Fibroblast of villous mesenchyme (primary cell): ENCODE measurements at places on chromosomes 12 and 14.
A peak's percentile ranks its signal among the peaks of the same experiment; 100 is the strongest.

- no peak for DNase-seq
Measured at GRCh38 chr12:73308079-73308478, 1035.9 kb downstream of the TRHDE start.

- DNase-seq: no peak
Measured at GRCh38 chr12:62698701-62699101, 232.1 kb downstream of the MON2 start.

GRCh38 chr12:132284071-132284826, 45.1 kb downstream of the GALNT9 start:
- DNase-seq: peak; percentile 12

DNA sequence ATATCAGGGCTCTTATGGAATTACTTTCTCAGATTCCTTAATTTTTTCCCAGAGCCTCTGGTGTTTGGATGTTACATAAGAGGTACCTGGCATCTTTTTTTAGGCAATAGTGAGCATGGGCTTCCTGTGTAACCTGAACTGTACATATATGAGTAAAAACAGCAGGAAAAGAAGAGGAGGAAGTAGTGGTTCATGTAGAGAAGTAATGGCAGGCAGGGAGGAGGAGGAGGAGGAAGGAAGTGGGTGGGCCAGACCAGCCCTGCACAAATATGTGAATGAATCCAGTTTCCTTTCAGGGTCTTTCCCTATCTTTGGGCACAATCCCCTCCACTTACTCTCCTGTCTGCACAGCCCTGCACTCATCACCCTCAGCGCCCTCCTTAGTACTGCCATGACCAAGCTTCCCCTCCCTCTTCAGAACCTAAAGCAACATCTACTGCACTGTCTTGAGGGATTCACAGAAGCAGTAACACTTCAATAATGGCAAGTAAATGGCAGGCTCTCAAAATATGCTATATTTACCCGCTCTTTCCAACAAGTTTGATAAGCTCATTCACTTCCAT, 40.9 kb upstream of the GSG1 start:
- no peak for DNase-seq

DNA sequence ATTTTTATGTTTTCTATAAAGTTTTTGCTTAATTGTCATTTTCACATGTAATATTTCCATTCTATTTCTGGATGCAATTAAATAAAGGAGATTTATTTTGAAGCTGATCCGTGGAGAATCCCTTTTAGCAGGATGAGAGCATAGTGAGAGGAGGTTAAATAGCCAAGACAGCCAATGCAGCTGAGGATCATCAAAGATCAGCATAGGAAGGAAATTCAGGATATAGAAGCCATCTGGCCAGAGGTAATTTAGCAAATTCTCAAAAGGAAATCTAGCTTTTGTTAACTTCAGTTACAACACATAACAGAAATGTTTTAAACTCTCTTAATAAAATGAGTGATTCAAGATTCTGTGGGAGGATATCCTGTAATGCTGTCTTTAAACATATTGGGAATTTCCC, 122.8 kb upstream of the PDE3A start:
- no peak for DNase-seq

DNA sequence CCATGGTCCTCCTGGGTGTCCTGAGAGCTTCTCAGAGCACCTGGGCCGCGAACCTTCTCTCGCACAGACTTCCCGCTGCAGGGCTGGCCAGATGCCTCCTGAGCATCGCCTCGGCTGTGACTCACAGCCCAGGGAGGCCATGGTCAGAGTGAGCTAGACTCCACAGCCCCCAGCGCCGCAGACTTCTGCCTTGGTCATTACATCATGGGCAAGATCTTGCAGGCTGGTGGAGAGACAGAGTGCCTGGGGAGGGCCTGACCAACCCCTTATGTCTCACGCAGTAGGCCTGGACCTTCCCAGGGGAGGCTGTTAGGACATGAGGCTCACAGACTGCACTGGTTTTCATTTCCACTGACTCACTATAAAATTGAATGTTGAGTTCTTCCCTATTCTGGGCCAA, 41.8 kb downstream of the SMOC1 start:
- DNase-seq: peak; percentile 12

DNA sequence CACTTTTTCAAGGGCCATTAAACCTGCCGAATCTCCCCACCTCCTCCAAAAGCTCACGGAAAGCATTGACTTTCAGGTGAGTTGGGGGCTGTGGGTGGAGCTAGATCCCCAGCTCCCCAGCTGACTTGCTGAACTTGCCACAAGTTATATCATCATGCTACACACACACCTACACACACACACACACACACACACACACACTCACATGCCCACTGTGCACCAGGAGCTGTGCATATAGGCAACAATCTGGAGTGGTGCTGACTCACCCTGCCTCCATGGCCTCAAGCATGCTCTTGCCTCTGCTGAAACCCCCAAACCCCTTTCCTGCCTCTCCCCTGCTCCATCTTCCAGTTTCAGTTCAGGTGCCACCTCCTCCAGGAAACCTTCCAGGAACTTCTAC, 26.1 kb downstream of the SERPINA3 start:
- no peak for DNase-seq

DNA sequence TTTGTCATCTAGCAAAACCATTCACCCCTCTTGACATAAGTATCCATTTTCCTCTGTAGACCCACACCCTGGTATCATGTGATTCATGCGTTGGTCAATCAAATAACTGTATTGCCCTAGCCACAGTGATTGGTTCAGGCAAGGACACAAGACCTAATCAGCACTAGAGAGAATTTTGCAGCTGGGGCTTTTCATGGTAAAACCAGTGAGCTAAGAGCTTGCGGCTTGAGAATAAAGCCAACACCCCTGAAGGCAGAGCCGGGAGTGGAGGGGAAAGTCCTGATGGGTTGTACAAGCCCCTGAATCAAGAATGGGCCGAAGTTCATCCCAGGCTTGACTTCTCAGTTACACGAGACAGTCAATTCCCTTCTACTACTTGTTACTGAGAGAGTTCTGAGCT, 33.2 kb upstream of the LTBP2 start:
- DNase-seq: no peak

GRCh38 chr14:20569066-20569465, 8.2 kb upstream of the RNASE9 start:
- DNase-seq: no peak
